ENCODE measurements at places on chromosomes 12 and 14.

- DNase-seq = no peak
Measured at GRCh38 chr14:91919814-91920213, 27.7 kb downstream of the FBLN5 start.

DNA sequence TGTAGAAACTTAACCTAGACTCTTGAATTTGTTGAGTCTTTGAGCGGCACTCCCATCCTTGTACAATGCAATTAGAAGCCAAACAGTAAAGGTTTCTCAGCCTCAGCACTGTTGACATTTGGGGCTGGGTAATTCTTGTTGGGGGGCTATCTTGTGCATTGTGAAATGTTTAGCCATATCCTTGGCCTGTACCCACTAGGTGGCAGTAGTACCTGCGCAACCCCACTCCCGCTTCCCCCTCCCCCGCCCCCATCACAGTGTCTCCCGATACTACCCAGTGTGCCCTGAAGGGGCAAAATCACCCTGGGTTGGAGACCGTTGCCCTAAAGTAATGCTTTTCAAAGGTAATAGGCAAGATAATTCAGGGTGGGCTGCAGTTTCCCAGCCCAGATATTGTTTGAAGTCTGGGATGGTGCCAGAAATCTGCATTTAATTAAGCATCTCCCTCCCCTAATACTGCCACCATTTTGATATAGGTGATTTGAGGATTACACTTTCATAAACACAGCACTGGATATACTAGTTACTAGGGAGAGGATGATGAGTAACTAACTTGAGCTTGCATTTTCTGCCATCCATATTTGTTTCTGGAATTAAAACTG lies 1.8 kb downstream of the COX6A1 start:
- peak; percentile 77 for DNase-seq

- DNase-seq = no peak
Measured at GRCh38 chr12:4283512-4284255, 10.1 kb downstream of the CCND2 start.

GRCh38 chr12:128019996-128020544 lies 246.9 kb upstream of the TMEM132C start:
- no peak for DNase-seq

DNA sequence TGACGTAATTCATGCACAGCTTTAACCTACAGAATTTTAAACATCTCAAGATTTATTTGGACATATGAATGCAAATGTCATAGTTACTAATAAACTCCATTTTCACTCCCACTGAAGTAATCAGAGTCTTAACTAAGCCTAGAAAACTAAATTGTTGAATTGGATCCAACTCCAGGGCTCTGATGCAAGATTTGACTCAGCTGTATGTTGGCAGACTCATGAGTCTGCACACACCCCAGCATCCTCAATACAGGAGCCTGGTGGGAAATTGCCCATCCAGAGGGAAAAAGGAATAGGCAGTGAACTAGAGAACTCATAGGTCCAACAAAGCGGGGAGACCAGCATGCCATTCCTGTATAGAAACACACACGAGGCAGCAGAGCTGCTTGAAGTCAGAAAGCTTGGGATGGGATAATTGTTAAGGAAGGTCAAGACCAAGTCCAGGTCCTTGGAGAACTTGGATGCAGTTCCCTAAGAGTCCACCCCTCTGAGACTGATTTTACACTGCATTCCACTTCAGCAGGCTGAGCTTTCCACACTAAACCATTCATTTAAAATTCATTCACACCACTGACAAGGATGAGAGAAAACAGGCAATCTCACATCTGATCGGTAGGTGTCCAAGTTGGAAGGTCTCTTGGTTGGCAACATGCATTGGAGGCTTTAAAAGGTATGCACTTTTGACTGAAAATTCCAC lies 14.4 kb downstream of the TMTC1 start:
- DNase-seq = no peak

- no peak for DNase-seq
Measured at GRCh38 chr12:66149702-66150398, 19.3 kb upstream of the LLPH start.

GRCh38 chr14:61585598-61586543 lies 109.4 kb upstream of the HIF1A start:
- peak; percentile 53 for DNase-seq

- no peak for DNase-seq
Measured at GRCh38 chr12:89236237-89236636, 116.1 kb downstream of the DUSP6 start.

- no peak for DNase-seq
Measured at GRCh38 chr12:81146228-81147225, 68.6 kb downstream of the ACSS3 start.

- no peak for DNase-seq
Measured at GRCh38 chr12:113477171-113477841, 5.6 kb upstream of the LHX5 start.

- no peak for DNase-seq
Measured at GRCh38 chr14:89504602-89505313, 87.7 kb upstream of the FOXN3 start.

DNA sequence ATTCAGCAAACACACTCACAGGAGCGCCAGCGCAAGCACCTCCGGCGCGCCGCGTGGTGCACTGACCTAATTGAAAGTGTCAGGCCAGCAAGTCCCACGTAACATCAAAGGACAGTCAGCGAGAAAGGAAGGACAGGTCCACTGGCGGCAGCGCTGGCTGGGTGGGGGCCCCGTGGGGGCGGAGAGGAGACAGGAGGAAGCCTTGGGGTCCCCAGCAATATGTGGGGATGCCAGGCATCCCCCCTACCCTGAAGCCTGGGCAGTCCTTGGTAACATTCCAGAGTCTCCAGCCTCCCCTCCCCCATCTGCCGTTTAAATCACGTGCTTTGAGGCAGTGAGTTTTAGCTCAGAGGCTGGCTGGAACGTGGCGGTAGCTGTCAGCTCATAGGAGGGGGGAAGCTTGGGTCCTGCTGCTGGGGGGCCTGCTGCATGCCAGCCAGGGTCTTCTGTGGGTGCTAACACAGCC lies 159.2 kb downstream of the CALM1 start:
- DNase-seq = peak; percentile 85

- DNase-seq = no peak
Measured at GRCh38 chr14:71527838-71528237, 404.4 kb upstream of the RGS6 start.

Data from kidney (tissue), 22 donors.